ENCODE measurements at places on chromosomes 4 and X.

DNA sequence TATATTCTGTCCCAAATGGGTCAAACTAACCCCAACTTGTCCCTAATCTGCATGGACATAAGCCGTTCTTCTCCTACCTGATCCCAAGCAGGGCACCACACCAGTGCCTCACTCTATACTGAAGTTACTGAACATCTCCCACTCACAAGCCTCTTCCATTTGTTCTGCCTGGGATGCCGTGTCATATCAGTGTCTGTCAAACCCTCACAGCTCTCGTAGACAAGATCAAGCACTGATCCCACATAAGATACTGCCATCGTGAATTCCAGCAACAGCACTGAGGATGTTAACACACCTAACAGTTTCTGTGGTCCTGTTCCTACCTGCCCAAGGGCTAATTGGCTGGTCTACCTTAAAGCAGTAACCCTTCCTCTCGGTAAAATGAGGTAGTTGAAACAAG is 162.1 kb downstream of the APBB2 start:
- DNase-seq, result no peak

DNA sequence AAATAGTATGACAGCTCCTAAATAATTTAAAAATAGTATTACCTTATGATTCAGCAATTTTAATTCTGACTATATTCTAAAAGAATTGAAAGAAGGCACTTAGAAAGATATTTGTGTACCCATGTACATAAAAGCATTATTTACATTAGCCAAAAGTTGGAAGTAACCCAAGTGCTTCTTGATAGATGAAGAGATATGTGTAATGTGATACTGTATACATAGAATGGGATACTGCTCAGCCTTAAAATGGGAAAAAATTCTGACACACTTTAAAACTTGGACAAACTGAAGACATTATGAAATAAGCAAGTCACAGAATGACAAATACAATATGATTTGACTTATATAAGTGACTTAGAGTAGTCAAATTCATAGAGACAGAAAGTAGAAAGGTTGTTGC is 112.2 kb downstream of the IDS start:
- DNase-seq, result no peak

GRCh38 chr4:6727943-6728250 is 11.9 kb downstream of the BLOC1S4 start:
- DNase-seq, result no peak

- no peak for DNase-seq
Observed at GRCh38 chrX:39985071-39985470, 112.7 kb downstream of the BCOR start.

DNA sequence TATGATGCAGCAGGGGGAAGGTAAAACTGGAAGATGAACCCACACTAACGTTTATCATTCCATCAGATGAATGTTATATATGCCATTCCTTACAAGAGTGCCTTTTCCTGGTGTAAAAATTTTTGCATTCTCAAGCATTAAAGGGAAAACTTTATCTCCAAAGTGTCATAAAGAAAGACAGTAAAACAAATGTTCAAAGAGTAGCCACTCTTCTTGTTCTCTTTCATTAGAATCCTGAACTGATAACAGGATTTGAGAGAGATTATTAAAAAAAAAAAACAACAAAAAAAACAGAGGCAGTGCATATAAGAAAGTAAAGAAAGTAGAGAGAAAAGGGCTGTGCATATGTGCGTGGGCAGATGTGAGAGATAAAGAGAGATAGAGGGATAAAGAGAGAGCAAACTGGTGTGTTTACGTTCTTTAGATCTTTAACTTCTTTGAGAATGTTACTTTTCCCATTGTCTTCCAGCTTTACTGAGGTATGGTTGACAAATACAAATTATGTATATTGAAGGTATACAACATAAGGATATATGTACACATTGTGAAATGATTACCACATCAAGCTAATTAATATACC is 275.4 kb downstream of the HS3ST1 start:
- DNase-seq, result no peak

DNA sequence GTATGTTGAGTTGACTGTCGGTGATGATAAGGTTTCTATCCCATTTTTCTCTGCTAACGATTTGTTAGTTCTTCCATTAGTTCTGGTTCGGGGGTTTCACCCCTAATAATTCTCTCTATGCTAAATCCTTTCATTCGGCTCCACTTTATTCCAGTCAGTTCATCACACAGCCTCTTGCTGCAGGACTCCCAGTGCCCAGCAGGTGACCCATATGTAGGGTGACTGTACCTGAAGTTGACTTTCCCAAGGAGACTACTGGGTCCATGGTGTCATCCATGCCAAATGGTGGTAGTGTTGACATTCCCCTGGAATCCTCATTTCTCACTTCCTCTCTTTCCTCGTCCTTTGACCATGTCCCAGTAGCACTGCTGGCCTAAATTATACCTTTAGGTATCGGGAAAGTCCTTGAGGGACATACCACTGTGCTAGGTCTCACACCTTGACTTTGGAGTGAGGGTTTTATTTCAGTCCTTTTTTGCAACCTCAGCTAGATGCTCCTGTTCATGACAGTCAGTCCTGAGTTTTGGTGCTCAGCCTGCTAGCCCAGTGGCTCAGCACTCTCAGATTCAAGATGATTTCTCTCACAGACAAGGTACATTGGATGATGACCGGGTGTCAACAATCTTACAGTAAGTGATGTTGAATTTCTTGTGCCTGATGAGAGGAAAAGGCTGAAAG is 105.1 kb upstream of the ARHGAP24 start:
- no peak for DNase-seq

GRCh38 chr4:176818531-176818930 is 25.8 kb upstream of the VEGFC start:
- DNase-seq, result no peak
